ENCODE measurements at places on chromosomes 6 and 20. TPM values are rescaled to one million over a fixed set of nuclear protein-coding genes. Genes with fewer than 3 reads are reported as not detected.
A peak's percentile ranks its signal among the peaks of the same experiment; 100 is the strongest.

DNA sequence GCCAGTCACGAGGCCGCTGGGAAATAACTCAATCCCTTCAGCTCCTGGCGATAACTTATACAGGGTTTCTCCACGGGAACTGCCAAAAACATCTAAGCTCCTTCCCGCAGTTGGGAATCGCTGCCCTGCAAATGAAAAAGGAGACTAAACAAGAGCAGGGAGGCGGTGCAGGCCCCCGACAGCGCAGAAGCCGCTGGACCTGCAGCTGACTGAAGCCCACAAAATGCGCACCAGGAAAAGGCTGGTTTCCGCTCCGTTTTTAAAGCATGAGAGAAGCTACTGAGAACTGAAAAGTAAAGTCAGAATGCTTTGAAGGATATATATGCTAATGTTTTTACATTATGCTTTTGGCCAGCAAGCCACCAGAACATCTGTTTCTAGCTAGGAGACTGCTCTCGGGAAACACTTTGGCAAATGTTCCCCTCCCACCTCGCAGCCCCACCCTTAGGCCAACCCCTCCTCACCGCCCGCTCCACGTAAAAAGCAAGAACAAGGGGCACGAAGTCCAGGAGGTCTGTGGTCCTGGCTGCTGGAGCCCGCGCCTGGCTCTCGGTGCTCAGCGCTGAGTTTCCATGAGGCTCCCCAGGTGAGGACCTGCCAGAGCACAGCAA is 90.5 kb downstream of the SOD2 start:
- DNase-seq = no peak

GRCh38 chr6:111573892-111574797 is 31.5 kb downstream of the TRAF3IP2 start:
- peak; percentile 97 for DNase-seq

- no peak for DNase-seq
These were observed 9.0 kb upstream of the SLC2A12 start for GRCh38 chr6:134061440-134061839.

DNA sequence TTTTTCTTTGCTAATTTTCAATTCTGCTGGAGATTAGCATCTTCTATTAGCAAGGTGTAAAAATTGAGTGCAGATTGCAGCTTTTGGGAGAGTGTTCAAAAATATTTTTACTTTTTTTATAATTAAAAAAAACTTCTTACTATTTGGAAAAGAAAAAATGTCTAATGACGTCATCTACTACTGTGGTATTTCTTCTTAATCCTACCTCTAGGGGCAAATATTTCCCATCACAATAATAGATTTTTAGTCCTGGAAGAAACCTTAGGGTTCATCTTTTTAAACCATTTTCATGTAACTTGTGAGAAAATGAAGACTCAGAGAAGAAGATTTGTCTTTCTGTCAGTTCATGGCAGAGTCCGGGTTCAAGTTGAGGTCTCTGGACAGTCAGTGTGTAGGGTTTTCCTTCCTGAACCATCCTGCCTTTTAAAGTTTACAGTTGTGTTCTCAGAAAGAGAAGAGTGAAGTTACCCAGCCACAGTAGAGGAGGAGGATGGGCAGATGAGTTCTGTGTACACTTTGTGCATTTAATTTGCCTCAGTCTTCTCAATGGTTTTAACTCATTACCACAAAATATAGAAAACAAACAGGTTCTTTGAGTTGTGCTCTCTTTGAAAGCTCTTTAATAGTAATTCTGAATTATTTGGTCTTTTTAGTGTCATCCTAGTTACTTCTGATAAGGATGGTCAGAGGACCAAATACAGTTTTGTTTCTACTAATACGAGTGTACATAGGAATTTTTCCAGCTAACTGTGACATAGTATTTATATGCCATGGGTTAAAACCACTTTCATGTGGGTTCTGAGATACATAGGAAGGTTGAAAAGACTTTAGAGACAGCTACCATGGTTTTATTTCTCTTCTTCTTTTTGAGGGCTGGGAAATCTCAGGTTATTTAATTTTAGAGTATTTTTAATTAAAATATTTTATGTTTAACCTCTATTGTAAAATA is 184.7 kb downstream of the CDKAL1 start:
- no peak for DNase-seq

DNA sequence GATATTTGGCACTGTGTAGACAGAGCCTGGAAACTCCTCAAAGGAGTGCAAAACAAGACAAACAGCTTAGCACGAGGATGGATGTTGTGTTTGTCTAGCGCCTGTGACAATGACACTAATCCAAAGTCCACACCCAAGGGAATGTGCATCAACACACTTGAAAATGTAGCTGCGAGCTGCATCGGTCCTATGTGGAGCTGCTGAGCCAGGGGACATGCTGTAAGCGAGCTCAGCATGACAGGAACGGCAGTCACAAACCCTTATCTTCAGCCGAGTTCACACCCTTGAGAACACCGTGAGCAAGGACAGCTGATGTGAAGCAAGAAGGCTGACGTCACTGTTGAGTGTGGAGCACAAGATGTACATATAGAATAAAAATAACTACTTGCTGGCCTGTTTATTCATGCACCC is 684.3 kb downstream of the QKI start:
- peak; percentile 49 for DNase-seq

- no peak for DNase-seq
These were observed 204.7 kb upstream of the EXOC2 start for GRCh38 chr6:897528-898207.

DNA sequence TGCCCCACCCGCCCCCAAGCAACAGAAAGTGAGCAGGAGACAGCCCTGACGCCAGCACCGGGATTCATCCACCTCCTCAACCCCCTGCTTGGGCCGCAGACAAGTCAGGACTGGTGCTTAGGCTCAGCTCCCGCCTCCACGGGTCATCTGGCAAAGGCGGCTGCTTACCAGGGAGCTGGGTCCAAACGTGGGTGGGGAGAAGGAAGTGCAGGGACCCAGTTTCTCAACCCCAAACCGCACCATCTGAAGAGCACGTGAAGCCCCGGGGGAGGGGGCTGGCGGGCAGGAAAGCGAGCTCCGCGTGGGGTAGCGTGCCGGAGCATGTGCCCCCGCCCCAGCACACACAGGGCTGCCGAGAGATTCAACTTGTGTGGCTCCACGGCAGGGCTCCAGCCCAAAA is 87.2 kb downstream of the BMP7 start:
- no peak for DNase-seq

GRCh38 chr6:45640081-45640491 is 262.4 kb upstream of the SUPT3H start:
- peak; percentile 89 for DNase-seq

DNA sequence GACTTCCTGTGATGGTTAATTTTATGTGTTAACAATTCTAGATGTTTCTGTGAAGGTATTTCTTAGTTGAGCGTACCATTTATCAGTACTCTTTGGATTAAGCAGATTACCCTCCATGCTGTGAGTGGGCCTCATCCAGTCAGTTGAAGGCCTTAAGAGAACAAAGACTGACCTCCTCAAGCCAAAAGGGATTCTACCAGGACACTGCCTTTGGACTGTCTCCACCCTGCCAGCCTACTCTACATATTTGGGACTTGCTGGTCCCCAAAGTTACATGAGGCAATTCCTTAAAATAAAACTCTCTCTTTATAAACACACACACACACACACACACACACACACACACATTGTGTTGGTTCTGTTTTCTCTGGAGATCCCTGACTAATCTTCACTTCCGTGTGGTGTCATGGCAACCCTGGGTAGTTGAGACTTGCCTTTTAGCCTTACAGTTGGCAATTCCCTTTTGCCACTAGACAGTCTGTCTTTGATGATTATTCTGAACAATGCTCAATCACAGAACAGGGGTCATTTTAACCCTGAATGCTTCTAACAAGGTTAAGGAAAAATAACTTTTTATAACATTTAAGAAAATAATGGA is 32.2 kb downstream of the MRAP2 start:
- DNase-seq = peak; percentile 75

DNA sequence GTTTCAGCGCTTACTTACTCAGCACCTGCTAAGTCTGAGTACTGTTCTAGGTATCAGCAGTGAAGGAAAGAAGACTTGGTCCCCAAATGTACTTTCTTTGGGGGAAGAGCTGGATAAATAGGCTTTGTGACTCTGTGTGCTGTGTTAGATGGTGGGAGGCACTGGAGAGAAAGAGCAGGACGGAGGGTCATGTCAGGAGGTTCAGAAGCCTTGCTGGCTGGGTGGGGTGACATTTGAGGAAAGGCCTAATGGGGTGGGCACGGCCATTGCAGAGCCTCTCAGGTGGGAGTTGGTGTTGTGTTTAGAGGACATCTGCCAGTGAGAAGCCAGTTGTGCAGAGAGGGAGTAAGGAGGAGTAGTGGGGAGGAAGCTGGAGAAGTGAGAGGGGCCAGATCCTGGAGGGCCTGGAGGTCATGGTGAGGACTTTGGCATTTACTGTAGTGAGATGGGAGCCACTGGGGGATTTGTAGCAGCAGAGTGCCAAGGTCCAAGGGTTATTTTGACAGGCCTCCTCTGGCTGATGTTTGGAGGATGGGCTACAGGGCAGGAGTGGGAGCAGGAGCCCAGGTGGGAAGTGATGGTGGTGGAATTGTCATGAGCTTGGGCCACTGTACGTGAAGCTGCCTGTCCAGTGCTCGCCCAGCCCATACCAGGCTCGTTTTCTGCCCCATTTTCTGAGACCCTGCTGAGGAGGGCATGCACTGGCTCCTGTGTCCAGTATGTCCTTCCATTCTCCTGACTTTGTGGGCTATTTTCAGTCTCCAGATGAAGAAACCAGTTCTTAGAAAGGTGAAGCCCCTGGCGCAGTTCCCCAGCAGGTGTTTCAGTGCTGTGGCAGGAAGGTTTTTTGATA is 886 bp downstream of the SDCBP2 start:
- no peak for DNase-seq

- DNase-seq = no peak
These were observed 45.8 kb downstream of the HIVEP2 start for GRCh38 chr6:142898927-142899895.

GRCh38 chr6:134398453-134398852 is 80.5 kb upstream of the SGK1 start:
- DNase-seq = no peak

GRCh38 chr20:50551288-50551687 is 41.1 kb downstream of the PTPN1 start:
- no peak for DNase-seq

Gene HLA-DQA1
- total RNA-seq = not detected

Gene ENTPD6
- total RNA-seq = 57.8 TPM

Gene CST4
- not detected for total RNA-seq

Gene PLAGL1
- total RNA-seq = 20.3 TPM

Gene PRSS16
- 2.0 TPM for total RNA-seq

Gene PRKN
- total RNA-seq = 1.5 TPM

All from astrocyte (in vitro differentiated cells and primary cell).